ENCODE measurements at places on chromosomes 5 and 9.

- no peak for DNase-seq
Measured at GRCh38 chr5:44051591-44051990, 337.6 kb downstream of the FGF10 start.

DNA sequence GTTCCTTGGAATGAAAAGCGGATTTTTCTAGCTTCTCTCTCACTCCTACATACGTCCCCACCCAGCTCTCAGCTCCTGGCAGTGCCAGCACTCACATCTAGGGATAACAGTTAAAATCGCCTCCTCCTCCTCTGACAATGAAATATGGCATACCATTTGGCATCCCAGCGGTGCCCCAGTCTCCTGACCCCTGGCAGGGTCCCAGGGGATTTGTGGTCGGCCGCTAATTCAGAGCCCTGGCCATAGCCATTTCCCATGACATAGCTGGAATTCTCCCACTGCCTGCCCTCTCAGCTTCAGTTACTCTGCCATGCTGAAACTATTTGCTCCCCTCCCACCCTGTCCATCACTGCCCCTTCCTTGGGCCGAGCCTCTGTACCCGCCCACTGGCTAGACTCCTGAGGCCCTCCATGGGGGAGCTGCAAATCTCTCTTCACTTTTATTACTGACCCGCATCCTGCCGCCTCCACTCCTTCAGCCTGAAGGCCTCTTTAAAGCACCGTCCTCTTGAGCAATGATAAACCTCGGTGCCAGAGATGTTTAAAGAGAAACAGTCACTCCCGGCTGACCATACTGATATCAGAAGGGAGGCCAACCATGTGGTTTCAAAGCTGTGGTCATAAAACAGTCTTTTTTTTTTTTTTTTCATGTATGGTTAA, 139.8 kb downstream of the SLIT3 start:
- DNase-seq: no peak

DNA sequence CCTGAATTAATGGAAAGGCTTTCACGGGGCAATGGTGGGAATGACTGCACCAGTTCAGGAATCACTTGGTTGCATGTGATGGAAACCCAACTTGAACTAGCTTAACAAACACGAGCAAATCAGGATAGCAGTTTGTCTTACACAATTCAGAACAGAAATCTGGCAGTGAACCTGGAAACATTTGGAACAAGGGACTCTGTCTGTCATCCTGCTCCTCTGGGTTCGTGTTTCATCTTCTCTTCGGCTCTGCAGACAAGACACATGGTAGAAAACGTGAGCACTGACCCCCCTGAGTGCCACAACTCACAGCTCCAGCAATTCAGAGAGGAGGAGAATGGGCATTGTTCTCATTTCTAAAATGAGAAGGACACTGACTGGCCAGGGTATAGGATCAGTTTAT, 218.1 kb upstream of the NREP start:
- no peak for DNase-seq

DNA sequence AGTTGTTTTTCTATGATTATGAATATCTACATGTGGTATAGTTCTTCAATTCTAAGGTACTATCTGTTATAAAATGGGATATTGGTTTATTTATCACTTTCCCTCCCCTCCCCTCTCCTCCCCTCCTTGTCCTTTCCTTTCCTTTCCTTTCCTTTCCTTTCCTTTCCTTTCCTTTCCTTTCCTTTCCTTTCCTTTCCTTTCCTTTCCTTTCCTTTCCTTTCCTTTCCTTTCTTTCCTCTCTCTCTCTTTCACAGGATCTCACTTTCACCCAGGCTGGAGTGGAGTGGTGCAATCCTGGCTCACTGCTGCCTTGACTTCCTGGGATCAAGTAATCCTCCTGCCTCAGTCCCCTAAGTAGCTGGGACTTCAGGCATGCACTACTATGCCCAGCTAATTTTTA, 466.8 kb downstream of the DMAC1 start:
- no peak for DNase-seq

DNA sequence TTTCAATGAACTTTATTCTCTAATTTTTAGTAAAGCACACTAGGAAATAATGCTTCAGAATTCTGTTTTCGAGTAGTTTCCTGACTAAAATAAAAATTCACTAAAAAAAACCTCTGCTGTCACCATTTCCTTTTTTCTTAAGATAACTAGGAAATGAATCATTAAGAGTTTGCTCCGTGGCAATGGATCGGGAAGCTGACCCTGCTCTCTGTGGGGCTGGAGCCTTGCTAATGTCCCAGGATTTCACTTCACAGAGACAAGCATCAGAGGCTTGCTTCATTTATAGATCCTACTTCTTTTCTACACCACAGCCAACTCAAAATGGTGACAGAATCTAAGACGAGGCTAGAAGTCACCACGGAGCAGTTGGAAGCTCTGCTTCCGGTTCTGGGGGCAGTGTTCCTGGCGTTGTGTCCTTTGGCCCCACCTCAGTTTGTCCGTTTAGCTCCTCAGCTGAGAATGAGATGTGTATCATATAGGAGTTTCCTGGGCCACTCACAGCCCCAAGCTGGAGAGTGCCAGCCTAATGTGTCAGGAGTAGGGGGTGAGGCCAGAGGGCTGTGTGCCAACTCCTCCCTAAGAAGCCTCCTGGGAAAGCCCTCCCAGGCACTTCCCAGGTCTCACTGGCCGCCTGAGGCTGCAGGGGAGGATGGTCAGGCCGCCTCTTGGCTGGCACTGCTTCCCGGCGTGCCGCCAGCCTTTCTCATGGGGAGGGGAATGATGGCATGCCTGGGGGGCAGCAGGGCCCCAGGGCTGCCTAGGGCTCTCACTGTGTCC, 19.6 kb downstream of the TENT4A start:
- DNase-seq: no peak

DNA sequence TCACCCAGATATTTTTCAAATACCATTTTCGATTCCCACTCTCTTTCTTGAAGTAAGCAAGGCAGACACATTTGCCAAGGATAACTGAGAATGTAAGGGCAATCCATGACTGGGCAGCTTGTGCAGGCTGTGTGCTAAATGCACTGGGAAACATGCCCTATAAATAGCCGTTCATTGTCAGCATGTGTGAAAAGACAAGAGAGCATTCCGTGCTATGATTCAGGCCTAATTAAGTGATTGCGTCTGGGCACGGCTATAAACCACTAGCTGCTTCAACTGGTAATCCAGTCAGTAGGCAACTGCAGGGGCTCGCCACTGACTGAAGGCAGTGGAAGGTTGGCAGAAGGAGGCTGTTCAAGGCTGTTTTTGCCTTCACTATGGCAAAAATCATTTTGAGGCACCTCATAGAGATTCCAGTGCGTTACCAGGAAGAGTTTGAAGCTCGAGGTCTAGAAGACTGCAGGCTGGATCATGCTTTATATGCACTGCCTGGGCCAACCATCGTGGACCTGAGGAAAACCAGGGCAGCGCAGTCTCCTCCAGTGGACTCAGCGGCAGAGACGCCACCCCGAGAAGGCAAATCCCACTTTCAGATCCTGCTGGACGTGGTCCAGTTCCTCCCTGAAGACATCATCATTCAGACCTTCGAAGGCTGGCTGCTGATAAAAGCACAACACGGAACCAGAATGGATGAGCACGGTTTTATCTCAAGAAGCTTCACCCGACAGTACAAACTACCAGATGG, at the start of gene HSPB3:
Gene HSPB3 (plus strand): TSS at position 287 of the 745 bp plus-strand sequence. CDS start 91 bp downstream, at position 378.
- DNase-seq: no peak

- no peak for DNase-seq
Measured at GRCh38 chr5:171175746-171176145, 133.3 kb upstream of the TLX3 start.

- no peak for DNase-seq
Measured at GRCh38 chr5:79464695-79465332, 49.1 kb downstream of the HOMER1 start.

- DNase-seq: no peak
Measured at GRCh38 chr9:130304116-130304515, 38.6 kb downstream of the HMCN2 start.

DNA sequence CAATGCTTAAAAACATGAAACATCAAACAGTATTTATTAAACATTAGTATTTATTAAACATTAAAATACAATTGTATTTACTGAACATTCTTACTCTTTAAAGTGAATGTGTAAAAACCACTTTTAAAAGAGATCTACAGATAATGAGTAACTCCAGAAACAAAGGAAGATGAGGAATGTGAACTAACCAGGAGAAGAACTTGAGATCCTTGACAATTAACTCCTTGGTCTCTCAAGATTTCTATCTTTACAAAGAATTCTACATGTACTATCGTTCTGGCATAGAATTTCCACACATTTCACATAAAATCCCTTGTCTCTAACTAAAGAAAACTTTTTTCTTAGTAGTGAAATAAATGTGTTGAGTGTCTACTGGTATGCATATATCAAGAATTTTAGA, 28.7 kb upstream of the IFNE start:
- no peak for DNase-seq

- no peak for DNase-seq
Measured at GRCh38 chr5:168187614-168188013, 103.8 kb upstream of the WWC1 start.

DNA sequence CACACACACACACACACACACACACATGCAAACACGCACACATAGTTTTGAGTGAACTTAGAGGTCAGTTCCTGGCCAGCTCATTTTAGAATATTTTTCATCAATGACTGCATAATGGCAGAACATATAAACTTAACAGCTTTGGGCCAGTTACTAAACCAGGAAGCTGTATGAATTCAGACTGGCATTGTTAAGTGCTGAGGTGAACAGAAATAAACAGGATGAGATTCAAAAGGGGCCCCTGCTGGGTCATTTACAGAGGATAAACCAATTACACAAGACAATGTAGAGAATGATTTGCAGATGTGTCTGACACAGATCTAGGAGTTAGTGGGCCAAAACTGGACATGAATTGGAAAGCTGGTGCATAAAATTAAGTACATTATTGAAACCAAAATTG, 44.6 kb downstream of the MARCHF11 start:
- no peak for DNase-seq

DNA sequence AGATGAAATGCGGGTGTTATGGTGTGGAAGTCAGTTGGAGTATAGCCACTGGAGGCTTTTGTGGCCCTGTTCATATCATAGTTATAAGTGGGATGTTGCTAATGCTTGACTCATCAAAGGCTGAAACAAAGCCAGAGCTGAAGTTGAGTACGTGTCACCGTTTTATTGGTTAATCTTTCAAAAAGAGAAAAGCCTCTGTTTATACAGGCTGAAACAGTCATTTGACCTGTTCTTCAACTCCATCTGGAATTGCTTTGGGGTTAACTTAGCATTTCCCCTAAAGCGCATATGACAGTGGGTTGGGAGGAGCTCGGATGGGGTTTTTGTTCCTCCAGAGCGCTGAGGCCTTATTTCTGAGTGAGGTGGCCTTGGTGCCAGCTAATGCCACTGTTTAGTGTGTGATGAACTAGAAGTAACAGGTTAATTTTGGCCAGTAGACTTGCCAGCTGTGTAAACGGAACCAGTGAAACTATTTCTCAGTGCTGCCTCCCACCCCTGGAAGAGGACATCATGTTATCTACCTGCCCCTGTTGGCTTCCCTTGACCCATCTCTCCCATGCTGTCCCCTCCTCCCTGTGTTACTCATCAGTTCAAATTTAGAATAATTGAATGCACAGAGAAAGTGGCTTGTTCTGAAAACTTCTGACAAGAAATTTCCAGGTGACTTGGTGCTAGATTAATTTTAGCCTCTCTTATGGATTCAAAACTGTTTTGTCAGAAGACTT, 34.2 kb downstream of the MTAP start:
- DNase-seq: no peak

DNA sequence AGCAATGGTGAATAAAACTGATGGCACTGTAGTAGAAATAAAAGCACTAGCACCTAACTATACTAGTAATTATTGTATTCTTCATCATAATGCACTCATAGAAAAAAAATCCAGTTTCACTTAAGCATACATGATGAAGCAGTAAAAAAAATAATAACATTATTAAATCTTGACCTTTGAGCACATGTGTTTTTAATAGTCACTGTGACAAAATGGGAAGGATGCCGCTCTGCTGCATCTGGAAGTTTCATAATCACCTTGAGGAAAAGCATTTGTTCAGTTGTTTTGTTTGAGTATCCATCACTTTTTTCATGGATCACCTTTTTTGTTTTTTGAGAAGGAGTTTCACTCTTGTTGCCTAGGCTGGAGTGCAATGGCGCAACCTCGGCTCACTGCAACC, 13.2 kb downstream of the OR2K2 start:
- DNase-seq: no peak

DNA sequence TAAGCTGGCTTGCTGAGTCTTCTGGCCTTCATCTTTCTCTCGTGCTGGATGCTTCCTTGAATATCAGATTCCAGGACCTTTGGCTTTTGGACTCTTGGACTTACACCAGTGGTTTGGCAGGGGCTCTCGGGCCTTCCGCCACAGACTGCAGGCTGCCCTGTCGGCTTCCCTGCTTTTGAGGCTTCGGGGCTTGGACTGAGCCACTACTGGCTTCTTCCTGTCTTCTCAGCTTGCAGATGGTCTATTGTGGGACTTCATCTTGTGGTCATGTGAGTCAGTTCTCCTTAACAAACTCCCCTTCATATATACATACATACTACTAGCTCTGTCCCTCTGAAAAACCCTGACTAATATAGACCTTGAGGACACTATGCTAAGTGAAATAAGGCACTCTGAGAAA, 78.3 kb upstream of the SSBP2 start:
- no peak for DNase-seq

DNA sequence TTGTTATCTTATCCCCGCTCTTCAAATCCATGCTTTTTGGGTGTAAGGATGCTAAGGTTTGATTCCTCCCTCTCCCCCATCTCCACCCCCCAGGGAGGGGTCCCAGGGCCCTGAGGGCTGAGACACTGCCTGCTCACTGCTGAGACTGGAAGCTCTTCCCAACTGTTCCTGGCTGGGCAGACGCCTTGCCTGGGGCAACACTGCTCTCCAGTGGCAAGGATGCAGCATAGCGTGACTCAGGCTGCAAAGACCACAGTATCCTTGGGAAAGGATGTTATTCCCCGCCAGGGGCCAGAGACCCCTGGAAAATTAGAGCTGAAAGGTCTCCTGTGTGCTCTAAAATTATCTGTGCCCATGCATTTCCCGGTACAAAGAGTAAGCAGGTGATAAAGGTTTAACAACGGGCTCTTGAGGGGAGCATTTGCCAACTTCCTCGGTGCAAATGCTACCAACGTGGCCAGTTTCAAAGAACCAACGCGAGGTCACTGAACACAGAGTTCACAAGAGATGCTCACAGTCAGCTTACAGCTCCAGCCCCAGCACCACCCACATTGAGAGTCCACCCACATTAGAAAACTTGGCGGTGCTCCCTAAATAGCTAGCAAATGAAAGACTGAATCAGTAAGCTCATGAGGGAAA, 271.9 kb downstream of the NSG2 start:
- DNase-seq: no peak

DNA sequence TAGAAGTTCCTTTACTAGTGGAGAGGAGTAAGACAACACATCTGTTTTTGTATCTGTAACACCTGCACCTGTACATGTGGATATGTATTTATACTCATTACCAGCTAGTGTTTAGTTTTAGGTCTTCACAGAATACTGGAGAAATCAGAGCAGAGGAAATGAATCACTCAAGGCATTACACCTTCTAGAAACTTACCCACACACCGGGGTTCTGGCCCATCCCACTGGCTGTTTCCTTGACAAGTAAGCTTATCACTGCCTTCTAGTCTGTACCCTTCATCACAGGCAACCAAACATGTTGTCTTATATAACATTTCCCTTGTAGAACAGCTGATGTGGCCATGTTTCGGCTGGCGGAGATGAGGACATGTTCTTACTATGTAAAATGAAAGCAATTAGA, 76.7 kb downstream of the SVEP1 start:
- no peak for DNase-seq

GRCh38 chr5:124670722-124671184, 75.7 kb downstream of the ZNF608 start:
- DNase-seq: no peak

- no peak for DNase-seq
Measured at GRCh38 chr5:181167814-181168488, 20.6 kb downstream of the OR2V2 start.
